Right lobe of liver (tissue), 6 donors: ENCODE measurements at places on chromosomes 7 and 10. TPM values are rescaled to one million over a fixed set of nuclear protein-coding genes. Genes with fewer than 3 reads are reported as not detected.

ICA1 gene
- 0.95 TPM for total RNA-seq

OR9A2 gene
- not detected for total RNA-seq

ERVW-1 gene
- not detected for total RNA-seq

IGF2BP3 gene
- total RNA-seq: 0.19 TPM

KCNIP2 gene
- 1.1 TPM for total RNA-seq

SOSTDC1 gene
- not detected for total RNA-seq

DNA sequence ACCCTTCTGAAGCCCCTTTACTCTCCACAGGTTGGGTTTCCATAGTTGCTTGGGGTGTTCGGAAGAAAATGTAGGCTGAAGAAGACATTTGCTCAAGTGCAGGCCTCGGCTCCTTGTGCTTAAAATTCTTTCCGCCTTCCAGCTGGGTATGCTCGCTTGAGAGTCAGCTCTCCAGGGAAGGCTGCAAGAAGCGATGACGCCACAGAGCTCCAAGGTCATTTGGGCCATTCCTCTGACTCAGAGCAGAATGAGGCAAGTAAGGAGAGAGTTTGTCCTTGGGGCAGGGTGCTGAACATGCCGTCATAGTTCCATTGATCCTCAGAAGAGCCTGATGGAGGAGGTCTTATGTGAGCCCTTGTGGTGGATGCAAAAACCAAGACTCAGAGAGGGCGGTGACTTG lies 27.4 kb upstream of the HSPA12A start:
- H3K27me3 ChIP-seq: no peaks in the 10 kb centered on the region
- DNase-seq: no peak
- H3K4me1 ChIP-seq: no peaks in the 10 kb centered on the region
- no peaks in the 10 kb centered on the region for H3K36me3 ChIP-seq
- no peak overlapping the region for H3K27ac ChIP-seq
- H3K4me3 ChIP-seq: no peak overlapping the region

- no peaks in the 10 kb centered on the region for H3K4me1 ChIP-seq
- DNase-seq: no peak
- no peak overlapping the region for H3K27ac ChIP-seq
- H3K4me3 ChIP-seq: no peak overlapping the region
Measured at GRCh38 chr10:107986571-107986970, 822.1 kb upstream of the SORCS1 start.

DNA sequence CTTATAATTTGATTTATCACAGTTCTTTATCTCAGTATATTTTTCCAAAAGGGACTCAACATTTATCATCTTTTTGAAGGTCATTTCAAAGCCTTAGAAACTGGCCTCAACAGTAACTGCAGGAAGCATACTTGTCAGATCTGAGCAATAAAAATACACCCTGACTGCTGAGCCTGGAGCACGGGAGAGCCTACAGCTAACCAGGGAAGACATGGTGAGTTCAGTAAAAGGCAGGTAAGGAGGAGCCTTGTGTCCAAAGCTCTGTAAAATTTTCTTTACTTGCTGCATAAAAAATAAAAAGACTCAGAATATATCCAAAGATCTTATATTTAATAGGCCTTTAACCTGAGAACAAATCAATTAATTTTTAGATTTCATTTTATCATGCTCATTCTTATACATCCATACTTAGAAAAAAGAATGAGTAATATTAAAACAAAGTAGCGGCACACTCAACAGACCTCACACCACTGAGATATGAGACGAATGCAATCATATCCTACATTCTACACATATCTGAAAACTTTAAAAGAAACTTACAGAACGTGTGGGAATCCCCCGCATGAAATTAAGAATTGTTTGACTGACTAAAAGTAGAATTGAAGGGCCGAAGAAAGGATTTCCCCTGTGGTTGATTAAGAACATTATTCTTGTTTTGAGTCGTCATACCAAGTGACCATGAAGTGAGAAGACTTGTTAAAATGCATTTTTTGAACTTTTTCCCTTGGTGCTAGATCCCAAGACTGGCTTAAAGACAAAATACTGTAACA lies 296.4 kb upstream of the MKLN1 start:
- H3K27ac ChIP-seq: no peak overlapping the region
- H3K36me3 ChIP-seq: no peaks in the 10 kb centered on the region
- no peaks in the 10 kb centered on the region for H3K27me3 ChIP-seq
- no peak overlapping the region for H3K4me3 ChIP-seq
- no peak for DNase-seq
- H3K4me1 ChIP-seq: no peaks in the 10 kb centered on the region

DNA sequence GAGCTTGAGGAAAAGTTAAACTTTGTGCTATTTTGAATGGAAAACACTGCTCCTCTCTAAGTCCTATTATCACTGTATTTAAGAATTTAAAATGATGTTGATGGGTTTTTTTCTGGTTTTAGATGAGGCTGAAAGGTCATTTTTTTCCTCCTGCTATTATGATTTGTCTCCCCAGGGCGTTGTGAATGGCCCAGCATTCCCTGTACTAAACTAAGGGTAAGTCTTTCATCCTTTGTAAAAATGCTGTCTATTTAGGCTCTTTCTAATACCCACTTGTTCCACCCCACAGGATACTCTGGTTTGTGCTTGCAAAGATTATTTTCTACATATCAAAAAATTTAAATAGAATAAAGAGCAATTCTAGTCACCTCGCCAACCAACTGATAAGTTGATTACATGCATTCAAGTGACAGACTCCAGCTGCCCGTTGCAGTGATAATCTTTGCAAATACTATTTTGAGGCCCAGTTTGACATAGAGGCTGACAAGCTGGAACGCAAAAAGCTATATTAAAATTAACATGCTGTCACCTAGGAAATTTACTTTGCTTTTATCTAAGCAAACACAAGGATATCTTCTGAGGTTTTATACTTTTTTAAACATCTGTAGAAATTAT lies 222.3 kb upstream of the TMEM229A start:
- no peaks in the 10 kb centered on the region for H3K27me3 ChIP-seq
- no peak for DNase-seq
- H3K36me3 ChIP-seq: no peaks in the 10 kb centered on the region
- no peak overlapping the region for H3K4me3 ChIP-seq
- no peaks in the 10 kb centered on the region for H3K4me1 ChIP-seq
- H3K27ac ChIP-seq: no peak overlapping the region

DNA sequence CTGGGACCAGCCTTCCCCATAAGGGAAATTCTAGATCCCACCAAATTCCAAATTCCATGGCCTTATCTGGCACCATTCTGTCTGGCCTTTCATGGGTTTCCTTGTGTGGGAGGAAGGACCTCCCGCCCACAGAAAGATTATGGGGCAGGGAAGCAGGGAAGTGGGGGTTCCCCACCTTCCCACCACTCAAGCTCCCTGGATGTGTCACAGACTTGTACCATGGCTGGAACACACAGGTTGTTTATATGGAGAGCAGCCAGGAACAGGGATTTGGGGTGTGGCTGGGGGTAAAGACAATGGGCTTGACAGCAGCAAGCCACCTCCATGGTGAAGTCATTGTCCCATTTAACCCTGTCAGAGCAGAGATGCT lies 18.3 kb downstream of the UNC5B start:
- no peak overlapping the region for H3K27ac ChIP-seq
- no peak overlapping the region for H3K4me3 ChIP-seq
- no peak for DNase-seq

- H3K27ac ChIP-seq: no peak overlapping the region
- no peak for DNase-seq
- H3K36me3 ChIP-seq: no peaks in the 10 kb centered on the region
- no peaks in the 10 kb centered on the region for H3K4me1 ChIP-seq
- H3K4me3 ChIP-seq: no peak overlapping the region
- no peaks in the 10 kb centered on the region for H3K27me3 ChIP-seq
Measured at GRCh38 chr7:142200206-142200605, 57.7 kb downstream of the PRSS58 start.

DNA sequence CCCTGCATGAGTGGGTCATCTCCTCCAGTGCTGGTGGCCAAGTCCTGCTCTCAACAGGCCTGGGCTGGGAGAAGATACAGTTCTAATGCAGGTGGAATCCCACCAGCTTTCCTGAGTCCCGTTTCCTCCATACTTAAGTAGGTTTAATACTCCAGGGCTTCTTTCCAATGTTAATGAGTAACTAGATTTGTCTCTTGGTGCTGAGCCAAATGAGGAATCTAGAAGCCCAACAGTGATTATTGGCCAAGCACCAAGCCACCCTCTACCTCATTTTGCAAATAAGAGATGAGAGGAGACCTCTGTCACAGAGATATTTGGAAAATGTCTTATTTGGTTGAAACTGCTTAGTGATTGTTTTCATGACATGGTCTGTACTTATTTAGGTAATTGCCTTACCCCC lies 37.1 kb downstream of the STARD3NL start:
- peaks cover 7% of the 10 kb centered on the region for H3K4me1 ChIP-seq
- H3K4me3 ChIP-seq: no peak overlapping the region
- no peak overlapping the region for H3K27ac ChIP-seq
- no peak for DNase-seq
- peaks cover 11% of the 10 kb centered on the region for H3K36me3 ChIP-seq

- H3K4me3 ChIP-seq: no peak overlapping the region
- H3K36me3 ChIP-seq: no peaks in the 10 kb centered on the region
- DNase-seq: no peak
- no peaks in the 10 kb centered on the region for H3K4me1 ChIP-seq
- no peak overlapping the region for H3K27ac ChIP-seq
- no peaks in the 10 kb centered on the region for H3K27me3 ChIP-seq
Measured at GRCh38 chr10:129045599-129045998, 421.4 kb upstream of the MGMT start.

- H3K4me1 ChIP-seq: no peaks in the 10 kb centered on the region
- H3K4me3 ChIP-seq: no peak overlapping the region
- peaks cover 4% of the 10 kb centered on the region for H3K36me3 ChIP-seq
- no peak overlapping the region for H3K27ac ChIP-seq
Measured at GRCh38 chr7:22173685-22174573, 183.0 kb downstream of the RAPGEF5 start.

- H3K4me3 ChIP-seq: no peak overlapping the region
- no peaks in the 10 kb centered on the region for H3K27me3 ChIP-seq
- no peak overlapping the region for H3K27ac ChIP-seq
- no peaks in the 10 kb centered on the region for H3K4me1 ChIP-seq
Measured at GRCh38 chr7:157926107-157926506, 589.3 kb downstream of the DNAJB6 start.

GRCh38 chr10:124591123-124591495 lies 129.5 kb downstream of the LHPP start:
- H3K27me3 ChIP-seq: no peaks in the 10 kb centered on the region
- H3K27ac ChIP-seq: no peak overlapping the region
- no peaks in the 10 kb centered on the region for H3K4me1 ChIP-seq
- no peak for DNase-seq
- H3K4me3 ChIP-seq: no peak overlapping the region
- H3K36me3 ChIP-seq: no peaks in the 10 kb centered on the region

DNA sequence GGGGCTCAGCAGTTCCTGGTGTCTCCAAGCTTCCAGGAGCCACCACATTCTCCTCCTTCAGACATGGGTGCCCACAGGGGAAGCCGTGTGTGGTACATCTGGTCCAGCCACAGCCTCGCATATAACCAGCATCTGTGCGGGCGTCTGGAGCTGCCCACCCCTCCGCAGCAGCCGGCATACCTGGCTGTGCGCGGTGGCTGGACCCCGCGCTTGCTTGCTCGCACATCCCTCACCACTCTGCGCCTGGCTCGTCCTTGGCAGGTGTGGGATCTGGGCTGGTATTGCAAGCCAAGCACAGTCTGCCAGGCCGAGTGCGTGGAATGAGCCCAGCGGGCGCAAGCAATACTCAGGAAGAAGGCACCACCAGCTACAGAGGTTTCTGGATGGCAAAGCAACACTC lies 117.7 kb upstream of the MBL2 start:
- H3K4me1 ChIP-seq: no peaks in the 10 kb centered on the region
- no peak overlapping the region for H3K27ac ChIP-seq
- H3K27me3 ChIP-seq: no peaks in the 10 kb centered on the region
- DNase-seq: no peak
- H3K36me3 ChIP-seq: no peaks in the 10 kb centered on the region

DNA sequence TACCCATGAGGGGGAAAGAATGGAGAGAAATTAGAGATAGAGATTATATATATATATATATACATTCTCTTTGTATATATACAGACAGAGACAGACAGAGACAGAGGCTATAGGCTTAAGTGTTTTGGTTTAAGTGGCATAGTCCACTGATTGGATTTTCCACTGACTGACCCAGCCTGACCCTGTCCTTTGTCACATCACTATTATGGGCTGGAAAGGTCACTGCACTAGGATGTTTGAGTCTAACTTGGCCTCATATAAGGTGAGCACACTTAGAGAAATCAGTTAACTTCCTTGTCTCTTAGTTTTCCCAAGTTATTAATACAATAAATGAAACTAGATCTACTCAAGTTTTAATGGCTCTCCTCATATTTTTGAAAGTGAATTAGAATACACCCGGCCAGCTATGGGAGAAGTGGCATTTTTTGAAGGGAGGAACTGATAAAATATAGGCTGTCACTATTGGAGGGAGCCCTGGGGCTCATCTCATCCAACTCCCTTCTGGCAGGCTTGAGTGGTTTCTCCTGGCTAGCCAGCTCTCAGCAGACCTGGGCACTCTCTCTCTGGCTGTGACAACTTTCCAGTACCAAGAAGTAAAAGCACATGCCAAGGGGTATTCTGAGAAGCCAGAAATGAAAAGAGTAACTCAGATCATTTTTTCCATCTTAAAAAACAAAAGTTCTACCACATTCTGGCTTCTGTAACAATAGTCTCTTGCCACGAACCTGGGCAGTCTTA lies 455.6 kb upstream of the ANKRD30A start:
- H3K4me3 ChIP-seq: no peak overlapping the region
- DNase-seq: no peak
- no peaks in the 10 kb centered on the region for H3K4me1 ChIP-seq
- H3K27me3 ChIP-seq: no peaks in the 10 kb centered on the region

- H3K27ac ChIP-seq: no peak overlapping the region
- DNase-seq: no peak
- H3K27me3 ChIP-seq: no peaks in the 10 kb centered on the region
- no peaks in the 10 kb centered on the region for H3K36me3 ChIP-seq
Measured at GRCh38 chr10:18246967-18247366, 106.7 kb downstream of the CACNB2 start.

DNA sequence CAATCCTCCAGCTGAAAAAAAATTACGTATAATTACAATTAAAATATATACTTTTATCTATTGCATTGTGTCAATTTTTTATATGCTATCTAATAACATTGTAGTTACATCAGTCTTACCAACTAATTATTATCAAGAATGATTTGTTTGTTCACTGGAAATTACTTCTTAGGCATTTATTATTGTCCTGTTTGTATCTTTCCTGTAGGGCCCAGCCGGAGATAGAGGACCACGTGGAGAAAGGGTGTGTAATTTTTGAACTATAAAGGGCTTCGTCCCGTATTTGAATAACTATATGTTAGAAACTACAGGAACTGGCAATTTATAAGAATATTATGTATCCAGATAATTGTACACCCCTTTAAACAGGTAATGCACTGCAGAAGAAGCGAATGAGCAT lies 4.1 kb downstream of the COL1A2 start:
- H3K36me3 ChIP-seq: no peaks in the 10 kb centered on the region
- H3K4me3 ChIP-seq: no peak overlapping the region
- no peaks in the 10 kb centered on the region for H3K4me1 ChIP-seq
- no peak overlapping the region for H3K27ac ChIP-seq

- DNase-seq: no peak
- no peak overlapping the region for H3K27ac ChIP-seq
- no peaks in the 10 kb centered on the region for H3K36me3 ChIP-seq
- no peak overlapping the region for H3K4me3 ChIP-seq
- H3K27me3 ChIP-seq: no peaks in the 10 kb centered on the region
Measured at GRCh38 chr10:68251151-68251550, 19.2 kb upstream of the ATOH7 start.

- no peaks in the 10 kb centered on the region for H3K27me3 ChIP-seq
- DNase-seq: no peak
- H3K27ac ChIP-seq: no peak overlapping the region
- H3K36me3 ChIP-seq: no peaks in the 10 kb centered on the region
- H3K4me1 ChIP-seq: no peaks in the 10 kb centered on the region
Measured at GRCh38 chr10:131514454-131514853, 202.9 kb upstream of the TCERG1L start.

- no peak overlapping the region for H3K27ac ChIP-seq
- no peak for DNase-seq
- H3K4me3 ChIP-seq: no peak overlapping the region
Measured at GRCh38 chr7:71636329-71636728, 504.4 kb downstream of the GALNT17 start.
